HL-60 (cell line): ENCODE measurements at places on chromosomes 16 and 17.

DNA sequence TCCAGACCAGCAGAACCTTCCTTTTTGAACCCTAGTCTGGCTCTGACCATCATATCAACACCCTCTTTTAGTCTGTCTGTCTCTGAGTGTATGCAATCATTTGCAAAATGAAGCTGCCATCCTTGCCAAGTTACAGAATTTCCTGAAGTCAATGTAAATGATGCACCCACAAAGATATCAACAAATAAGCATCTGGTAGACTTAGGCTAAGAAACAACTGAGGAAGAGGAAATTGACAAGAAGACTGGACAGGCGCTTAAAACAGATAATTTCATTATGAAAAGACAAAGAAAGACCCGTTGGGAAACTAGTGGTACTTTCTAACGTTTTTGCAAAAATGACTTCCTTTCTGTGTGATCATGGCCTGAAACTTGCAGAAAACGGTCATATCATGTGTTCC lies 24.7 kb upstream of the CIITA start:
- peak; percentile 14 for DNase-seq

DNA sequence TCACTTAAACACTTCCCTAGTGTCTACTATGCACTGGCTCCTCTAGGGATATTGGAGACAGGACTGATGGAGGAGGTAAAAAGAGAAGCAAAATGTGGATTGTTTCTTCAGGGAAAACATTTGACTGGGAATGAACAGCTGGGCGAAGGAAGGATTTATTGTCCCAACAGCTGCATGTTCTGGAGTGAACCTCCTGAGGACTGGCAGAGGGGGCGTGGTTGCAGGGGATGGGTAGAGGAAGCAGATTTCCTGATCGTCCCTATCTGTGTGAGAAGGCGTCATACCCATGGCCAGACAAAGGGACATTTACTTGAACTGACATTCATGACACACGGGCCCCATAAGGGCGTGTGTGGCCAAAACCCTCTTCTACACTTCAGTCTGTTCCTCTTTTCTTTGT lies 321.5 kb downstream of the MAP2K4 start:
- DNase-seq = no peak

DNA sequence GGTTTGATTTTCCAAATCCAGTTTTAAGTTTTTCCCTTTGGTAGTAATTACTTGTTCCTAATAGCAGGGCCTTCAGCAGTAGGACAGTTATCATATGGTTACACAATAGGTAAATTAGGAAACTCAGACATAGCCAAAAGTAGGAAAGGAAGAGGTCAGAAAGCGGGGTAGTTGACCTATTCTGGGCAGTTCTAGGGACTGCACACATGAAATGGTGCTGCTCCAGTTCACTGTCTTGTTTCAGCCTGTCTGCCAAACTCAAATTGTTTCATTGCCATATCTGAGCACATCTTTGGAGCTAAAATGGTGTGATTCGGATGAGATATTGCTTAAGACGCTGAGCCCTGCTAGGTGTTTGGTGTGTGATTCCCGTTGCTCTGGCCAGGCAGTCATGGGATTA lies 56.7 kb downstream of the TANGO6 start:
- peak; percentile 1 for DNase-seq

GRCh38 chr17:63805591-63805990 lies 21.6 kb upstream of the PSMC5 start:
- no peak for DNase-seq

GRCh38 chr16:57867000-57867561 lies 64.8 kb upstream of the KIFC3 start:
- DNase-seq = no peak

DNA sequence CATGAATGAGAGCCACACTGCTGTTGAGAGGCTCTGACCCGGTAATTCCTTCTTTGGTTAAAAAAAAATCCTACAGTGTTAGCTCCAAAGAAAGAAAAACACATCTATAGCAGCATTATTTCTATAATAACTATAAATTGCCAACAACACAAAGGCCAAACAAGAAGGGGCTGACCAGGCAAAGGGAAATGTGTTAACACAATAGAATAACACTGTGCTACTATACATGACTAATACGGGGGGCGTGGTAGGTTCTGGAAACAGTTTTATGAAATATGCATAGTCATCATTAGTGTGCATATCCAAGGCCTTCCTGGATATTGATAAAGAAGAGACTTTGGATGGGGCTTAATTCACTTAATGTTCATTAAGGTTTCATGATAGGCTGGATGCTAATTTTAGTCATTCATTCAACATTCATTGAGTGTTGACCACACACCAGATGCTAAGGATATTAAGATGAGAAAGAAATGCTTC lies 50.0 kb upstream of the CCL1 start:
- no peak for DNase-seq

DNA sequence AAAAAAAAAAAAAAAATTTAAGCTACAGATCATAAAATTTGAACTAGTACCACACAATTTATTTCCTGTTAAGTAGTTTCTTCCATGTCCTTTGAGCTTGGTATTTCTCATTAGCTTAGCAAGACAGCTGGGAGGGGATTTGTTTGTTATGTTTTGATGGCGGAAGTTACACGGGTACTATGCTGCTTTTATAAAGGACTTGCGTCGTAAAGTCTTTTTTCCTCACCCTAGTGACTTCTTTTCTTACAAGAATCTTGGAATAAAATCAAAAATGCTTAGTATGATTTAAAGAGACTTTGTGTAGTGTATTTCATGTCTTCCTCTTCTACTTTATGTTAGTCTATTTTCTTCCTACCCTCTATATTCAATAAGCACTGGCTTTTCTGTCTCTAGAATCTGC lies 89.1 kb downstream of the NLK start:
- DNase-seq = no peak

DNA sequence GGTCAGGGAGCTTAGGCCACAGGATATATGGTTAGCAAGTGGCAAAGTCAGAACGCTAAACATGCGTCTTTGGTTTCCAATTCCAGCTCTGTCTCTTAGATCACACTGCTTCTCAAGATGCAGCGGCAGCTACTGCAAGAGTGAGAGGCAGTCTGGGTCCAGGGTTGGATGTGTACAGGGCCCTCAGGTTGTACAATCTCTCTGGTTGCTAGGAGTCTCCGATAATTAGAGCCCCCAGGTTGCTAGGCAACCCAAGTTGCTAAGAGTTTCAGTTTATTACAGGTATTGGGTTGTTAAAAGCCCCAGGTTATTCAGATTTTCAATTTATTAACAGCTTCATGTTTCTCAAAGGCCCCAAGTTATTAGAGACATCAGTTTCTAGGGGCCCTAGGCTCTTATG lies 15.5 kb upstream of the SPACA3 start:
- DNase-seq = no peak

DNA sequence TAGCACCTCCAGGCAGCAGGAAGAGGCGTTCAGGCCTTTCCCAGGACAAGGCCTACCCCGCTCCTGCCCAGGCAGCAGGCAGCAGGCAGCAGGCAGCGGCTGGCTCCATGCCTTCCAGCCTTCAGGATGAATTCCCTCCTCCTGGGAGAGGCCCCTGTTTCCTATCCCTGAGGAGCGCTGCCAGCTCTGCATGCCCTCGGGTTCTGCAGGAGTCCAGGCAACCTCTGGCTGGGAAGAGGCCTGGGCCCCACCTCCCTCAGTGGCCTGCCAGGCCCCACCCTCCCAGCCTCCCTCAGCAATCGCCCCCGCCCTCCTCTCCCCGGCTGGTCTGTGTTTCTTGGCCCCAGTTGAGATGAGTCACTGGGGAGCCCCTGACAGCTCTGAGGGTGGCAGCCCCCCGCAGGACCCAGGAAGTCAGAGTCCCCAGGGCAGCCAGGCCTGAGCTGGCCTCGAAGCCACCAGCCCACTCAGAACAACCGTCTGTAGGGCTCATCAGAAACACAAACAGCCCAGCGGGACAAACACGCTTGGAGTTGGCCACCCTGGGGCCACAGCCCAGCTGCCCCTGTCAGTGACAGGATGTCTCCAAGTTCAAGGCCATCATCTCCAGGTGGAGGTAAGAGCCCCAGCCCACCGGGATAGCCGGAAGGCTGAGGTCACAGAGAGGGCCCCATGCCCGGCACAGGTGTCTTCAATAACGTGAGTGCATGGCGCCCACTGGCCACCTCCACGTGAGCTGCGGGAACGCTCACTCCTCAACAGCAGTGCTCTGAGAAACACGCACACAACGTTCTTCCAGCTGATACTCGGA lies 39.5 kb upstream of the CIBAR2 start:
- no peak for DNase-seq

GRCh38 chr17:48541577-48542113 lies 3.3 kb downstream of the HOXB2 start:
- no peak for DNase-seq

DNA sequence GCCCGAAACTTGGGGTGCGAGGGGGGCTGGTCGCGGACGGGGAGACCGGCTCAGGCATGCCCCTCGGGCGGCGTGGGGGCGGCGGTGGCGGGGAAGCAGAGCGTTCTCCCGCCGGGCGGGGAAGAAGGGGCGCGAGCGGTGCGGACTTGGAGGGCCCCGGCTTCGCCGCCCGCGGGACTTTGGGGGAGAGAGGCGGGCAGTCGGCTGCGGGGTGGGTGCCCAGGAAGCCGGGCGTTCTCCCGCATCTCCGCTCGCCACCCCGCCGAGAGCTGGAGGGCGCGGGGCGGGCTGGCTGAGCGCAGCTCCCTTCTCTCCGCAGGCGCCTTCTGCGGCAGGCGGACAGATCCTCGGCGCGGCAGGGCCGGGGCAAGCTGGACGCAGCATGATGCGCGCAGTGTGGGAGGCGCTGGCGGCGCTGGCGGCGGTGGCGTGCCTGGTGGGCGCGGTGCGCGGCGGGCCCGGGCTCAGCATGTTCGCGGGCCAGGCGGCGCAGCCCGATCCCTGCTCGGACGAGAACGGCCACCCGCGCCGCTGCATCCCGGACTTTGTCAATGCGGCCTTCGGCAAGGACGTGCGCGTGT lies 772 bp downstream of the NTN1 start:
- DNase-seq = no peak

DNA sequence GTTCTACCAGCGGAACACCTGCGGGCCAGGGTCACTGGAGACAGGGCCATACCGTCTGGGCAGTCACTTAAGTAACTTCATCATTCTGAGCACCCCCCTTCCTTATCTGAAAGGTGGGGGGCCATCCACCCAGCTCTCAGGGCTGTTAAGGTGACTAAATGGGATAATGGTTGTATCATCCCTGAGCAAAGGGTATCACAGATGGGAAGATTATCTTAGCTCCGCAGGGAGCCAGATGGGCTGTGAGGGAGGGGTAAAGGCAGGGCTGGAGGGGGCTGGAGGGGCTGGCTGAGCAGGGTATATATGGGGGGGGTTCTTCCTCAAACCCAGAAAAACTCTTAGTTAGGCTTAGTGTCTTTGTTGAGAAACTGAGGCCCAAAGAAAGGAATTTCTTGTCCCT lies 2.9 kb upstream of the CACNA1G start:
- DNase-seq = no peak

- DNase-seq = no peak
Observed at GRCh38 chr17:81209141-81209540, 13.6 kb downstream of the CEP131 start.

DNA sequence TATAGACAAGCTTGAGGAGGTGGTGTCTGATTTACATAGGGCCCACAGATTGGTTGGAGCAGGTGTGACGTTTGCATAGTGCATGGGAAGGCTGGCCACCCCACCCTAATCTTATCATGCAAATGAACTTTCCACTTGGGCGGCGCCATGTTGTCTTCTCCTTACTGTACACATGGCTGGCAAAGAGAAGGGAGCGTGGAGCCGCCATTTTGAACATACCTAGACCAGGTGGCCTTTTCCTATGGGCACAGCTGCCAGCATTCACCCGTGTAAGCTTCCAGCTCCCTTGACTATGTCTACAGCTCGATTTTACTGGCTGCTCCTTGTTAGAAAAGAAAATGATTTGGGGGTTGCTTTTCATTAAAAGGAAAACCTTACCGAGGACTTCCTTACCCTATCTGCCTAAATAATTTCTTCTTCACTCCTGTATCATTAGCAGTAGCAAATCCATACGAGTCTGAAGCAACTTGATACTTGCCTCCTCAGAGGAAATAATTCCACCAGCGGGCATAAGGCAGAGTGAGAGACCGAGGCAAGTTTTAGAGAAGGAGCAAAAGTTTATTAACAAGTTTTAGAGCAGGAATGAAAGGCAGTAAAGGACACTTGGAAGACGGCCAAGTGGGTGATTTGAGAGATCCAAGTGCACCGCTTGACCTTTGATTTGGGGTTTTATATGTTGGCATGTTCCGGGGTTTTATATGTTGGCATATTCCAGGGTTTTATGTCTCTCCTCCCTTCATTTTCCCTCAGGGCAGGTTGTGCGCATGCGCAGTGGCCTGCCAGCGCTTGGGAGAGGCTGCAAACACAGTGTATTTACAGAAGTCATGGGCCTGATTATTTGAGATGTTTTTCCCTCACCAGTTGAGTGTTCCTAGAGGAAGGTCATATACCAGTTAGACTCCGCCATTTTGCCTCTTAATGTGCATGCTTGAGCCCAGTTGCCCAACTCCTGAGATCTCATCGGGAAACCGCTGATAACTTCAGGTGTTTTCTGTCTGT lies 65.7 kb downstream of the MARF1 start:
- no peak for DNase-seq

GRCh38 chr17:74220946-74221818 lies 7.8 kb downstream of the TTYH2 start:
- no peak for DNase-seq

DNA sequence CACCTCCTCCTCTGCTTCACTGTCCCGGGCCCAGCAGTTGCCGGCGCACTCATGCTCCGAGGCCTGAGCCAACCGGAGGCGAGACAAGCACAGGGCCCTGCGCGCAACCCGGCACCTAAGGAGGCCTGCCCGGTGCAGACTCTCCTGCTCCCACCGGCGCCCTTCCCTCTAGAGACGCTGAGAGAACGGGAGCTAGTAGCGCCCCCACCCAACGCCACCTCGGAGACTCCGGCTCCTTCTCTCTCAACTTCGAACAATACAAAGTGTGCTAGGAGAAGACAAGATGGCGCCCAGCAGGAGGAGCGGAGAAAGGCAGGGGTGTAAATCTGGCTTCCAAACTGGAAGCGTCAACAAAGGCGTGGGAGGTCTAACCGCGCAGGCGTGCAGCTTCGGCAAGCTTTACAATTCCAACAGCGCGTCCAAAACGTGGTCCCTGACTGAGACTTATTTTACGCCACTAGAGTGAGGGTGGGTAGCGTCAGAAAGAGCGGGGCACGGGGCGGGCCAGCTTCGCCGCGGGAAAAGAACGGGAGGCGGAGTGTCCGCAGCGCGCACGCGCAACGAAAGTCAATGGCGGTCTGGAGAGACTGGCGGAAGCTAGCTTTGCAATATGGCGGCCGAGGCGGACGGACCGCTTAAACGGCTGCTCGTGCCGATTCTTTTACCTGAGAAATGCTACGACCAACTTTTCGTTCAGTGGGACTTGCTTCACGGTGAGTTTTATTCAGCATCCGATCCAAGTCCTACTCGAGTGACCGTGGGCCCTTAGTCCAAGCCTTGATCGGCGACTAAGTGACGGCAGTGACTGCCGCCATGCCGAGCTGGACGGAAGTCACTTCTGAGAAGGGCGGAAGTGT lies at the start of gene MPDU1:
MPDU1 (plus strand) TSS at position 600 of the 857 bp plus-strand sequence; CDS start at position 611, 11 bp downstream.
- DNase-seq = peak; percentile 84

DNA sequence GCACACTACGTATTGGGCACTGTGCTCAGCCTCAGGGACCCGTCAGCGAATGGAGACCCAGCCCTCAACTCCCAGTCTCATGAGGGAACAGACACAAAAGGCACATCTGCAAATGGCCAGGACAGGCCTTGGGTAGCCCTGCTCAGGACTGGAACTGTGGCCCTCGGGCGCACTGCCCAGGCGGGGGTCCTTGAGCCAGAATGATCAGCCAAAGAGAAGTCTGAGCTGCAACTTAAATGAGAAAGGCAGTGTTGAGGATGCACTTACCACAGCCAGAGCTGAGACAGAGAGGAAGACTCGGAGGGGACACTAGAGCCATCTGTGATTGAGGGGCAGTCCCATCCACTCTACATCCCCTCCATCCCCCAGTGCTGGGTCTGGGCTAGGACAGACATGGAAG lies 117.3 kb downstream of the C16orf95 start:
- DNase-seq = no peak
